ENCODE measurements at places on chromosomes 3 and 15. TPM values are rescaled to one million over a fixed set of nuclear protein-coding genes. Genes with fewer than 3 reads are reported as not detected.

The EXD1 gene
- total RNA-seq, result not detected

The KIF15 gene
- 1.1 TPM for total RNA-seq

The CORO2B gene
- 3.9 TPM for total RNA-seq

The CYP11A1 gene
- 1.7 TPM for total RNA-seq

The HIGD2B gene
- not detected for total RNA-seq

The PAK6 gene
- total RNA-seq, result 1.4 TPM

The VPS39 gene
- total RNA-seq, result 85.3 TPM

The SPATA12 gene
- total RNA-seq, result not detected

The LAMB2 gene
- total RNA-seq, result 612 TPM

The UROC1 gene
- not detected for total RNA-seq

The GPR176 gene
- total RNA-seq, result 7.9 TPM

The SLC12A8 gene
- total RNA-seq, result not detected

The ATP13A5 gene
- total RNA-seq, result not detected

The CAMKV gene
- total RNA-seq, result not detected

The MAN2C1 gene
- total RNA-seq, result 221 TPM
